Cerebellar nuclear complex (tissue), 1 donor: ENCODE measurements at places on chromosomes 12 and 14.

- no peak for DNase-seq
Observed at GRCh38 chr14:63910583-63911363, 58.0 kb downstream of the SYNE2 start.

- DNase-seq, result no peak
Observed at GRCh38 chr12:47818467-47819137, 1.1 kb downstream of the HDAC7 start.

GRCh38 chr12:111122458-111122878 is 202.1 kb upstream of the MYL2 start:
- DNase-seq, result no peak

DNA sequence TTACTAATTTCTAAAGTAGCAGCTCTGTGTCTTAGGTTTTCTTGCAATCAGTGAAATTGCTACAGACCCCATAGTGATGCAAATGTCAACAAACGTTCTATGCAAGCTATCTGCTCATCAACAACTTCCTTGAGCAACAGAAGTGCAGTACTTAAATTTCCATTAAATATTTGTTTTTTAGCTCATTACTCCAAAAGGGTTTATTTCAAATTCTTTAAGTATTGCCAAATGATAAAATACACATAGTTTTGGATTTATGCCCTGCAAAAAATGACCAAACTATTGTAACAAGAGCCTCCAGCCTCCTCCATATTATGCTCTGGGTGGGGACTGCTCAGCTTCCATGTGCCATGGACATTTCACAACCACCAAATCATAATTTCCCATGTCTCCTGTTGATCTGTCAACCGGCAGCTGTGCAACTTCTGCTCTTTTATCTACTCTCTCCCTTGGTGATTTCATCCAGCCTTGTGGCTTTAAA is 4.4 kb downstream of the BDKRB1 start:
- DNase-seq, result no peak

GRCh38 chr14:22850944-22851764 is 14.8 kb downstream of the MMP14 start:
- no peak for DNase-seq

GRCh38 chr12:112870267-112870980 is 36.3 kb upstream of the OAS1 start:
- DNase-seq, result no peak

DNA sequence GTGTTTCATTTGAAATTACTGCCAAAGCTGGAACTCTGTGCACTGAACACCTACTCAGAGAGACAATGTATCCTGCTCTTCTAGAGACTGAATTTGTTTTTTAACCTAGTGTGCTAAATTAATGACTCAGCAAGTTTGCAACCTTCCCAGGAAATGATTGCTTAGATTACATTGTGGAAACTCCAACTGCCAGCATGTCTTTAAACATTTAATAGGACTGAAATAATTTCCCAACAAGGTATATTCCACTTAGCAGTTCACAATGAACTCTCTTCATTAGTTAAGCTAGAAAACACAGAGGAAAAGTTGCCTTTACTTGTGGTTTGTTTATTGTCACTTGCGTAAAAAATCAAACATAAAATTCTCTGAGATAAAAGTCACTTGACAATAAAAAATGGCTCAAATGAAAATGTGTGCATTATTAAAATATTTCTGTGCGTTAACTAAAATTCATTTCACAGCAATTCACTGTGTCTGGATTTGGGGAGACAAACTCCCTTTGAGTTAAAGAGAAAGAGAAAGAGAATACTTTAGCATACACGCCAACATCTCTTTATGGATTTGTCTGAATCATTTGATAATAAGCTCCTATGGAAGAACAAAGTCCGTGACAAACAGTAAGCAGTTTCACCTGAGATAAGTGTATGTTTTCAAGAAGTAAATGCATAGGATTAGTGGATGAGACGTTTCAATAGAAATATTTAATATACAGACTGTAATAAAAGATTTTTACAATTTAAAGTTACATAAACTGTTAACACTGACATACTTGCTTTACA is 284.0 kb downstream of the PRKD1 start:
- no peak for DNase-seq

- no peak for DNase-seq
Observed at GRCh38 chr14:101072531-101072930, 169.0 kb upstream of the RTL1 start.

GRCh38 chr14:68552602-68553001 is 240.3 kb downstream of the ZFP36L1 start:
- DNase-seq, result no peak

DNA sequence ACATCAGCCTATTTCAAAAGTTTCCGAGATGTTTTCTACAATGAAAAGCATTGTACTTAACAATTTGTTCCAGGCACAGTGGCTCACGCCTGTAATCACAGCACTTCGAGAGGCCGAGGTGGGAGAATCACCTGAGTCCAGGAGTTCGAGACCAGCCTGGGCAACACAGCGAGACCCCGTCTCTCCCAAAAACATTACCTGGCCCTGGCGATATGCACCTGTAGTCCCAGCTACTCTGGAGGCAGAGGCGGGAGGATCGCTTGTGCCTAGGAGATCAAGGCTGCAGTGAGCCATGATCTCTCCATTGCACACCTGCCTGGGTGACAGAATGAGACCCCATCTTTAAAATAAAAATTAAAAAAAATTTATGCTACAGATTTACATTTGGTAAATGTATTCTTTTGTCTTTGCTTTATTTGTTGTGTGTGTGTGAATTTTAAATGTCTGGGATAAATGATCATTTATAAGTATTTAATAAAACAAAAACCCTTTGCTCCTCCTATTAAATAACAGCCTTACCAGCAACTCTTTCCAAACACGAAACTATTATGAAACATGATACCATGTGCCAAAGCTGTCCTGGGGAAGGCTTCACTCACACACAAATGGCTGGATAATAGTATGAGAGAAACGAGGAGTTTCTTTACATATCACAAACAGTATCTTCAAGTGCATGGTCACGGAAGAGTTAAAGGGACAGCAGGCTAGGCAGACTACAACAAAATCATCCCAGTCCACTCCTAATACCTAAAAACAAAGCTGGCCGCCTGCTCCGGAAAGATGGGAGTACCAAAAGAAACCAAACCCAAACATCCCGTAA is 1.1 kb downstream of the ATXN3 start:
- DNase-seq, result no peak

- no peak for DNase-seq
Observed at GRCh38 chr14:72962829-72963312, 36.6 kb downstream of the DCAF4 start.

DNA sequence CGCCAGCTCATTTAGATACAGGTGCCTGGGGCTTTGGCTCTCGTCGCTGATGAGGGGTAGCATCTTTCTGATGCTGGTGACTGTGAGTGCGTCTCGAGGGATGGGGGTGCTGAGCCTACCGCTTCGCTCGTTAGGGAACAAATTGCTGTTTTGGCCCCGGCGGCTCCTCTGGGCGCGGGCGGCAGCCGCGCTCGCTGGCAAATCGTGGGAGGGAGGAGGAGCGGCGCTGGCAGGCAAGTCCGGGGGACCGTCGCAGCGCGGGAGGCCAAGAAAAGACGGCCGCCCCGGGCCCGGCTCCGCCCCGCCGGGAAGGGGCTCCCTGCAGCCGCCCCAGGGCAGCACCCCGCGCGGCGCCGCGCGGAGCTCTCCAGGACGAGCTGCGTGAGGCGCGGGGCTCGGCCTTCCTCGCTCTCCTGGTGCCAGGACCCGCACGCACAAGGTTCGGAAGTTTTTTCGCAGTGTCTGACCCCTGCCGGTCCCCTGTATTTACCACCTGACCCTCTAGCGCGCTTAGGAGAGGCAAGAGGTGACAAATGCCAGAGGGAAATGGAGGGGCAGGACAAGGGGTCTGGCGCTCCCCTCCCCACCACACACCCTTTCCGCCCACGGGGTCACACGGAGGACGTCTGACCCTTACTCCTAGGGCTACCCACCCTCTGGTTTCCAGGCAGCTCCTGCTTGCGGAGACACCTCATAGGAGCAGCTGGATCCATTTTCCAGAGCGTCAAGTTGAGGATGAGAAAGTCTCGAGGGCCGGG is 899 bp upstream of the KCNH3 start:
- DNase-seq, result no peak
